DMS79 treated with DMSO at 0.1 percent for 48 hours (cell line): ENCODE measurements at places on chromosomes 2 and 18.

GRCh38 chr18:55024564-55024963 lies 65.3 kb upstream of the CCDC68 start:
- no peak for DNase-seq

GRCh38 chr2:163571423-163572102 lies 164.2 kb downstream of the FIGN start:
- DNase-seq: no peak

GRCh38 chr18:55018602-55019001 lies 59.3 kb upstream of the CCDC68 start:
- DNase-seq: no peak

DNA sequence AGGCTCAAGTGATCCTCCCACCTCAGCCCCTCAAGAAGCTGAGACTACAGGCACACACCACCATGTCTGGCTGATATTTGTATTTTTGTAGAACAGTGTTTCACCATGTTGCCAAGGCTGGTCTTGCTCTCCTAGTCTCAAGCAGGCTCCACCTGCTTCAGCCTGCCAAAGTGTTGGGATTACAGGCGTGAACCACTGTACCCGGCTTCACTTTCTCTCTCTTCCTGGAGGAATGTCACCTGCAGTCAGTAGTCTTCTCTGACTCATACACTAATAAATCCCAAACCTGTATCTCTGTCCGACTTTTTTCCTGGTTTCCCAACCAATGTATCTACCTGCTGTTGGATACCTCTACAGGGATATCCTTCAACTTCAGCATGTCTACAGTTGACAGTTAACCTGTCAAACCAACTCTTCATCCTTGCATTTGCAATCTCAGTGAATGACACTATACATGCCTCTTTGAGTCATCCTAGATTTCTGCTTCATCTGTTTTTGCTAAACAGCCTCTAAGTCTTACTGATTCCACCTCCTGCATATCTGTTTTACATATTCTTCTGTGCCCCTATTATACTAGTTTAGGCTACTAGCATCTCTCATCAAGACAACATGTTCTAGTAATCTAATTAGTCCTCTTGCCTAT lies 54.5 kb downstream of the RBBP8 start:
- no peak for DNase-seq

DNA sequence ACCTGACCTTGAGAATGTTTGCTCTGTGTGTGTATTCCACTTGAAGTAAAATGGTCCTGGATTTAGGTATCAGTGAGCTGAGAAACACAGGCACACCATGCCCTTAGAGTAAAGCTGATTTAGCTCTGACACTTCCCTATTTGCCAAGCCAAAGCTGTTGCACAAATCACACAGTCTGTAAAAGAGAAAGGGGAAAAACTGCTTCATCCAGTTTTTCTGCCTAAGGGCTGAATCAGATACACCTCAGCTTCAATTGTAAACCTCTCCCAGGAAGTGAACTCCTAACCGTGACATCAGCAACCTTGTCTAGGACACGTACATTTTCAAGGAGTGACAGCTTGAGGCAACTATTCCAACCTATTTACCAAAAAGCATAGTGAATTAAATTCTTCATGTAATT lies 150.4 kb downstream of the NR4A2 start:
- peak; percentile 54 for DNase-seq

GRCh38 chr2:179764710-179765109 lies 96.7 kb downstream of the ZNF385B start:
- no peak for DNase-seq

DNA sequence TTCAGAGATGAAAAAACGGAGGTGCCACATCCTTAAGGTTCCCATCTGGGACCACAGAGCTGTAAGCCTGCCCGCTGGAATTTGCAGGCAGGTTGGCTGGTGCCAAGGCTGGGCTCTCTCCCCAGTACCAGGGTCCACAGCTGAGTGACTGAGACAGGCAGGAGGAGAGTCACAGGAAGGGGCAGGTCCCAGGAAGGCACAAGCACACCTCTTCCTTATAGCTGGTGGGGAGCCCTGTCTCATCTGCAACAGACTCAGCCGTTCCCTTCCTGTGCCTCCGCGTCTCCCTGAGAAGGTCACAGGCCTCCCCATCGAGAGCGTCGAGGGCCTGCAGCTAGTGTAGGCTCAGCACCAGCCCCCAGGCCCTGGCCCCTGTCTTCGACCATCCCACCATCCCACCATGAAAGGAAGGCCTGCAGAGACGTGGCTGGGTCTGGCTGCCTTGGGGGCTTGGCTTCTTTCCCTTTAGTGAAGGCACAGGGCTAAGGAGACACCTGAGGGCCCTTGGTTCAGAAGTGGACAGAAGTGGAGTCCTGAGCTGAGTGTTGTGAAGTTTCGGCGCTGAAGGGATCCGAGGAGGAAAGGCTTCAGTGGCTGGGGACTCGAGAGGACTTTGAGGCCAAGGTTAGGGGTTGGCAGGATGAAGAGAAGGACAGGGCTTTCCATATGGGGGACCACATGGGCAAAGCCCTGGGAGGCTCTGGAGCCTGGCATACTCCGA lies 26.8 kb downstream of the GLI2 start:
- DNase-seq: no peak

DNA sequence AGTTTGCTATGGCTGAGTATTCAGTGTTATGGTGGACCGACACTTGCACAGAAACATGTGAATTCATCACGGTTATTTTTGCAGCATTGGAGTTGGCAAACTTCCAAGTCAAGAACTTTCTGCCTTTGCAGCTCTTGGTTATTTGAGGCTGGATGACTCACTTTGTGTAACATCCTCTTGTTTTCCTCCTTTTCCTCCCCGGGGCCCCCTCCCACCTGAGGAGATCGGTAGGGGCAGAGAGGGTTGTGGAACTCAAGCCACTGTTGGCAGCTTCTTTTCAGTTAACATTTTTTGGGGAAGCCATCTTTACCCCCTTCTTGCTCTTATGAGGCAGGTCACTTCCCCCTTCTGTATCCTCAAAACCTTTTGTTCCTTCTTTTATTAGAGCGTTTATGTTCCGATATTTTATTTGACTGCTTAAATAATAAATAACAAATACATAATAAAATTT lies 48.6 kb downstream of the DDX1 start:
- no peak for DNase-seq

- peak; percentile 57 for DNase-seq
Measured at GRCh38 chr2:195659114-195659513, 2.1 kb downstream of the SLC39A10 start.

DNA sequence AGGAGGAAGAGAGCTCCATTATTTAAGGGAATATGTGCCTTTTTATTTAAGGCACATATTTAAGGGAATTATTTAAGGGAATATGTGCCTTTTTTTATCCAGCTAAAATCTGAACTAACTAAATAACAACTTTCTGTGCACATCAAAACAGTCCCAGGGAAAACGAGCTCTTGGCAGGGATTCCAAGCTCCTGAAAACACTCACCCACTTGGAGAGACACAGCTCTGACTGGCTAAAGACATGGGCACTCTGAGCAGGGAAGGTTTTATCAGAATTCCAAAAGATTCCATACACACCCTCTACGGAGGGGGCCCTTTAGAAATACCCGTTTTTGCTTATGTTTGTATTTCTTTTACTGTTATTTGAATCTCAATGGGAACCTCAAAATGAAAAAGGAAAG lies 181.0 kb downstream of the ZNF516 start:
- no peak for DNase-seq

DNA sequence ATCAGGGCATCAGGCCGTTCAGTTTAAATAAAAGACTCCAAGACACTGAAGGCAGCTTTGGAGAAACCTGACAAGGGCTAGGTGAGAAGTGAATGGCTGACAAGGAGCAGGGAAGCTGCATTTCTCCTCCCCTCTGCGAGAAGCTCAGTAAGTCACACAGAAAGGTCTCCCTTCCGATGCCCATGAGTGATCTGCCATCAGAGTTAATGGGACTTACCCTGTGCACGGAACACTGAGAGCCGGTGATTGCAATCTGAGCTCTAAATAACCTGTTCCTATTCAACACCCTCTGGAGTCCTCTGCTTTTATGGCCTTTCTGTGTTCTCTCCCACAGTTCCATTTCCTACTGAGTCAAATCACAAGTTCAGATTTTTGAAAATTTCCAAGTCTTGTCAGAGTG lies 322.2 kb upstream of the MYT1L start:
- peak; percentile 86 for DNase-seq

GRCh38 chr2:15243762-15244161 lies 317.4 kb downstream of the NBAS start:
- peak; percentile 11 for DNase-seq
